ENCODE measurements at places on chromosomes 11 and 22. TPM values are rescaled to one million over a fixed set of nuclear protein-coding genes. Genes with fewer than 3 reads are reported as not detected.

GRCh38 chr11:35531246-35531645 is 5.8 kb upstream of the PAMR1 start:
- no peak for DNase-seq

The TBCEL gene
- 17.1 TPM for total RNA-seq

The TESMIN gene
- total RNA-seq, result 2.5 TPM

DNA sequence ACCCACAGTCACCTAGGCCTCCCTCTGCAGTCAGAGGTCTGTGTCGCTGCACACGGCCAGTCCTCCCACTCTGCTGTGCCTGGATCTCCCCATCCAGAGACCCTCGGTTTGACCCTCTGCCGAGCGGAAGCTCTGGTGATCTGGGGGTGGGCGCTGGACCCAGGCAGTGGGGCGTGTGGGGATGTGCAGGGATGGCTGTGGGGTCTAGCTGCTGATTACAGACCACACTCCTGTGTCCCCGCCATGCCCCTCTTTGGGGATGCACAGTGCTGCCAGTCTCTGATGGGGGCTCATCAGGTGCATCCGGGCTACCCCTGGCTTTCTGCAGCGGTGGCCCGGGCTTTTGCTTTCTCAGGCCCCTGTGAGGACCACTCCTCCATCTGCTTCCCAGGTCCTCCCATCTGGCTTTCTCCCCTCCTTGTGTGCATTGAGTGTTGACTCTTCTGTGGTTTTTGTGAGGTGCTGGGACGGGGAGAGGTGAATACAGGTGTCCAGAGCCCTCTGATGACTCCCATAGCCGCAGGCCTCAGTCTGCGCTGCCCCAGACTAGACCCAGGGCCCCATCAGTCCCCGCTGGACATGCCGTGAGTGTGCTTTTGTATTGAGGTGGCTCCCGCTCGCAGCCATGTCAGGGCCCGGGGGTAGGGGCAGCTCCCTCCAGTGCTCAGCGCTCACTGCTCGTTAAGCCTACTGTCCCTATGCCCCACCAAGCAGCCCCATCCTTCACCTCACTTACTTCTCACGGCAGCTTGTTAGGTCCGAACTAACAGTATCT is 251.6 kb downstream of the TBC1D22A start:
- DNase-seq, result no peak

The KCNJ11 gene
- total RNA-seq, result 0.83 TPM

- no peak for DNase-seq
Observed at GRCh38 chr11:8265681-8266241, 2.1 kb upstream of the LMO1 start.

The GGT5 gene
- total RNA-seq, result not detected

DNA sequence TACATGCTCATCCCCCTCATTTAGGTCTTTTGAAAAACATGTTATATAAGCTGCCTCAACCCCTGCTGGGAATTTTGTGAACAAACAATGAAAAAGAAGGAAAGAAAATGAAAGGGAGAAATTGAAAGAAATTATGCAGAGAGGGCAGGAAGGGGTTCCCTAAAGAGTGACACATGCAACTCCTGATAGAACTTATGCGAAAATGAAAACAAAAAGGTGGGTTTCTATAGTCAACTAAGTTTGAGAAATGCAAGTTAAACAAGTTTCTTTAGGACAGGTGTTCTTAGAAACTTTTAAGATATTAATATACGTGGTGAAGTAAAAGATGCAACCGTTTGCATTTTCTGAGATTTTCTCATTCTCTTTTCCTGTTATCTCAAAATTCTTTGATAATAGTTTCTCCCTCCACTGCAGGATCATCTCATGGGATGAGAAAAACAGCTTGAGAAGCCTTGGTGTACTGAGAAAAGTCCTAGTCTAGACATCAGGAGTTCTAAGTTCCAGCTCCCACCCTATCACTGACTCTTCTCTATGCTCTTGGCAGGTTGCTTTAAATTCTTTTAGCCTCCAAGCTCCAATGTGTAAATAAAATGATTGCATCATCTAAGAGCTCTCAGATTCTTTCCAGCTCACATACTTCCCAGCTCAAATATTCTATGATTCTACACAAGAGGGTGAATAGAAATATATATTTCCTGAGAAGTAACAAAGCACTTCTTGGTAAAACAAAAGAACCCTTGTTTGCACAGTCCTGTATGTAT is 109.2 kb downstream of the FAM76B start:
- no peak for DNase-seq

The TREH gene
- not detected for total RNA-seq

DNA sequence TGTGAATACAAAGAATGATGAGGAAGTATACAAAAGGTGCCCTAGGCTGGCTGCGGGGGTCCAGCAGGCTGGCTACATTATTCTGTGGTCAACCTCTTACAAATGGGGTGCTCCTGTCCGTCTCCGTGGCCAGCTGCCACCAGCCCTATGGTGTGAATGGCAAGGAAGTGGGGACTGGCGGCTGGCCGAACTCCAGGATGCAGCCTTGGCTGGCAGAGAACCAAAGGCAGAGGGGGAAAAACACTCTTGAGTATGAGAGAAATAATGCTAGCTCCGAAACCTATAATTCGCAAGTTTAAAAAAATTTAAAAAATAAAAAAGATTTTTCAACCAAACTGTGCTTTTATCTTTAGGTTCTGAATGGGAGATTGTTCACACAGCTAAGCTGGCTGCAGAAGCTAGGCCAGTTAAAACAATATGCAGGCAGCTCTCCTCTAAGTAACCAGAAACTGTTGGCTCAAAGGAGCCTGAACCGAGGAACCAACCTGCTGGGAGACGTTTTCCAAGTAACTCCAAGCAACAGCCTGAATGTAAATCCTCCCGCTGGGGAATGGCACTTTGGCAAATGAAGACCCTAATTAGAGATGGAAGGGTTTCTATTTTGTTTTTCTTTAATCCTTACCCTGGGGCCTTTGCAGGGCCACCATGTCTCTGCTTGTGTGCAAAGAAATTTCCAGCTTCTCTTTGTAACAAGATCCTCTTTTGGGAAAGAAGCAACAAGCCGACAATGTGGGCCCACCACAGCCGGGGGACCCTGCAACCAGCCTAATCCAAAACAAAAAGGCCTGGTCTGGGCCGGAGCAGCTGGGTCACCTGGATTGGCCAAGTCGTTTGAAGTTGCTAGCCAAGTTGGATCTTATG is 50.2 kb downstream of the C22orf31 start:
- DNase-seq, result no peak

The PHLDA2 gene
- 1.6 TPM for total RNA-seq

DNA sequence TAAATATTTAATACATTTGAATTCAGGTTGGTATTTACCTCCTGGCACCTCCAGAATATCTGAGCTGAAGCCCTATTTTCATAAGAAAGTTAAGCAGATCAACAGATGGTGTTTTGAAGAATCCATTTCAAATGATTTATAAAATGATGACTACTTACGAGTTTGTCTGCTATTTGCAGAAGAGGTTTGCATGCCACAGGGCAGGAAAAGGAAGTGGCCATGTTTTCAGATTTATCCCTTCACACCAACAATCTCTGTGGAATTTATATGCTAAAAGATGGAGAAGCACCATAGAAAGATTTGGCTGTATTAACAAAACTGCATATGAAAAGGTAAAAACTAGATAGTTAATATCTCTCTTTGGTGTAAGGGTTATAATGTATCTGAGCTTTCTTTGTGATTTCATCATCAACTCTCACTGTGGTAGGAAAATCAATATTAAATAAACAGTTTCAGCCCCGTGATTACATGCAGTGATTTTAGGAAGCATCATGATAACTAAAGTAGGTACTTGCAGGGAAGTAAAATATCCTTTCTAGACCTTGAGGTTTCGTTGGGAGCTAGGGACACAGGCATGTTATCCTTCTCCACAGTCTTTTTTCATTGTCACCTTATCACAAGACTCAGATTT is 2.6 kb downstream of the BMAL1 start:
- DNase-seq, result no peak

DNA sequence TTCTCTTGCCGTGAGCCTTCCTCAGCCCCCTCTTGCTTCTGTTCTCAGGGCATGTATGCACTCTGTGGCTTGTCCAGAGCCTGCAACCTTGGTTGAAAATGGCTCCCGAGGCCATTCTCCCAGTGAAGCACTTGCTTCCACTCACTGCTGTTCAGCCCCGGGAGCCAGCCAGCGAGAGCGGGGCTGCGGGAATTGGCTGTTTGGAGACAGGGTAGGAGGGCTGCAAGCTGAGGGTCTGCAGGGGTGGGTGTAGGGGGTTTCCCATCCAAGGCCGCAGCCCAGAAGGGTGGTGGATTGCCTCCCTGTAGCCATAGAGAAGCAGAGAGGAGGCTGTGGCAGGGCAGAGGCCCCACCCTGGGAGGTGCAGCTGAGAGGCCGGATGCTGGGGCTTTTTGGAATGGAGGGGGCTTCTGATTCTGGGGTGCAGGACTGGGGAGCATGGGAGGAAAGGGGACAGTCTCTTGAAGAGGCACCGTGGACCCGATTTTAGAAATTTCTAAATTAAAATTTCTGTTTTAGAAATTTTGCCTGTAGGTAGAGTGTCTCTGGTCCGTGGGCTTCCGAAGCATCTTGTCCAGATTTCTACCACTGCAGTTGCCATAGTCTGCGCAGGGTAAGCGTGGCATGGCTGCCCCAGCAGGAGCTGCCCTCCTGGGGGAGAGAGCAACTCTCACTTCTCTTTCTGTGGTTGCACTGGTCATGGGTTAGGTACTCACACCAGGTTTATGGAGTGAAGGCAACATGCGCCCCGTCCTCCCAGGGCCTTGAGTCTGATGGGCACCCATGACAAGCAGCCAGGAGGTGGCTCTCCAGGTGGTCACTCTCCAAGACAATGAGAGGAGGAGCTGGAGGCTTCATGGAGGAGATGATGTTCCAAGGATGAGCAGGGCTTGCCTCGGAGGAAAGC is 100.2 kb downstream of the TBC1D22A start:
- no peak for DNase-seq

The SCT gene
- not detected for total RNA-seq

DNA sequence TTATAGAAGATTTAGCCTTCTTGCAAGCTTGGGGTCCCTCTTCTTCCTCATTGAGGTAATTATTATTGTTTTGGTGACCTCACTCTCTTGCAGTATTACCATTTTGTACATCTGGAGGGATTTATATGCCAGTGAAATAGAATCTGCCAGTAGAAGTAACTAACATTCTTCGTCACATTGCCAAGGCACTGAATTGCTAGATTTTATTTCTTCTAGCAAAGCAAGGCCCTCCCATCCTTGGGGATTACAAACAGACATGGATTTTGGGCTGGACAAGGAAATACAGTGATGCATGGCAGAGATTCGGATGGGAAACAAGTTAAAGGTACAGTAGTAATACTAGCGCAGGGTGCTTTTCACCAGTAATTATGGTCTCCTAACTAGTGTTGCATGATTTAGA is 7.8 kb downstream of the ADAMTS15 start:
- no peak for DNase-seq

The BAIAP2L2 gene
- 0.61 TPM for total RNA-seq

DNA sequence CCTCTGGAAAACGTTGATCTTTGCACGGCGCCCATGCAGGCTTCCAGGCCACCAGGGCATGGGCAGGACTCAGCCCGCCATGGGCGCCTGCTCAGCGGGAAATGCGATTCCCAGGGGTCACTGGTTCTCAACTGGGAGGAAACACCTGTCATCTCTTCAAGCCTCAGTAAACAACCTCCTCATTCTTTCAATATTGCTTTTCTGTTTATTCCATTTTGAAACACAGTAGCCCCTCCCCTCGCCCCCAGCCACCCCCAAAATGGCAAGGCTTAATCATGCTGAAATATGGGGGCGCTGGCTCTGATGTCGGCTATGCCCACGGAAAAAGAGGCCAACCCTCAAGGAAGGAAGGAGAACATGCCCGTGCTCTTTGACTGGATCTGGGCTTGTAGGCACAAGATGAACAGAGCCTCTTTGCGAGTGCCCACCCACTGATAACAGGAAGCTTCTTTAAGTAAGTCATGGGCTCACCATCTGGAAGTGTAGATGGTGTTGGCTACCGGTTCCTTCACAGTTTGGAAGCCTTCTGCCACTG is 594 bp upstream of the POU2AF1 start:
- peak; percentile 40 for DNase-seq

DNA sequence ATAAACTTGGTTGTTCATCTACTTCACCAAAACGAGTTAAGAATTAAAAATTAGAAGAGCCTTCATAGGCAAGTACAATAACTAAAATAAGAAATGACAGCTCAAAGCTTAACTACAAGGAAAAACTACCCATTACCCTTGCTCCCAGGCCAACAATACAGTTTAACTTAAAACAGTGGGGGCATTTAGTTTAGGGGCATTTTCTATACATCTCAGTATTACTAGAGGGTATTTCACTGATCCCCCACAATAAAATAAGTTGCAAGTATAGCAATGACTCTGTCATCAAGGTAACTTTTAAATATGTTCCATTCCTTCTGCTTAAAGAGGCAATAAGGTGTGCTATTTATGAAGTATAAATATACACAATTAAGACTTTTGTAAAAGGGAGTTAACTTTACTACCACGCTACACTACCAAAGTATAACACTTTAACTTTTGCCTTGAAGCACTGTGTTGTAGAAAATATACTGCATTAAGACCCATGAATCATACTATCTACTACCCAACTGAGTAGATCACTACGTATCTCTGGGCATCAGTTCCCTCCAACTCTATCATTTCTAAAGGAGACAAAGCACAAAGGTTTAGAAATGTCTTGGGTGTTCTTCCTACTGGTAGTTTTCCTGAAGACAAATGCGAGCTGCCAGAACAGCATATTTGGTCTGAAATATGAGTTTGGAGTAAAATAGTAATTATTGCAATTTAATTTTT is 29.8 kb downstream of the CHORDC1 start:
- no peak for DNase-seq

GRCh38 chr11:109582470-109582869 is 160.5 kb downstream of the C11orf87 start:
- no peak for DNase-seq

DNA sequence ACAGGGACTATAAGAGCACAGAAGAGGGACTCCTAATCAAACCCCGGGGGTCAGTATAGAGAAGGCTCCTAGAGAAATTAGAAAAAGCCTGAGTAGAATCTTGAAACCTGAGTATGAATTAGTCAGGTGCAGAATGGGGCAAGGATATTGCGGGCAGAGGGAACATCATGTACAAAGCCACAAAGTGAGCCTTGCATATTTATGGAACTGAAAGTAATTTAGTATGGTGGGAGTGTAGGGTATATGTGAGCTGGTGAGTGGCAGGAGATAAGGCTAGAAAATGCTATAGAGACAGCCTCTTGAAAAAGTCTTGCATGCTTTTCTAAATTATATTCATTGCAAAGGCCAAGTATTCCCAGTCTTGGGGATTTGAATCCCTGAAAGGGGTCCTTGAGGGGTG is 93.7 kb downstream of the STIM1 start:
- DNase-seq, result no peak
